ENCODE measurements at places on chromosomes 7 and 10.

GRCh38 chr7:22380333-22380732, 23.4 kb upstream of the RAPGEF5 start:
- H3K27ac ChIP-seq = no peak overlapping the region
- no peaks in the 10 kb centered on the region for H3K4me1 ChIP-seq
- H3K27me3 ChIP-seq = peaks cover 6% of the 10 kb centered on the region
- DNase-seq = no peak
- no peaks in the 10 kb centered on the region for H3K36me3 ChIP-seq

DNA sequence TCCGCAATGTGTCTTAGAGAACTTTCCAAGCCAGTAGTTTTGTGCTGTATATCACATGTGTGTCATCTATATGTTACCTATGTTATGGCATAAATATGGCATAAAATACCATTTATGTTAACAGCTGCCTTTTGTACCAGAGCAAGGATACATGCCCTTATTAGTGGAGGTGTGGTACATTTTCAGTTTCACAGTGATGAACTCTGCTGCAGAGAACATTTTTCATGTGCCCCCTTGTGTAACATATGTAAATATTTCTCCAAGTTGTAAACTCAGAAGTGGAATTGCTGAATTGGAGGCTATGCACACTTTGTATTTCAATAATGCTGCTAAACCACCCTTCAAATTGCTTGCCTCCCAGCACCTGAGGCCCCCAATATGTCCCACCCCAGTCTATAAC, 31.9 kb upstream of the CRHR2 start:
- H3K4me1 ChIP-seq = no peaks in the 10 kb centered on the region
- no peak overlapping the region for H3K4me3 ChIP-seq
- no peaks in the 10 kb centered on the region for H3K36me3 ChIP-seq
- no peak for DNase-seq
- H3K27me3 ChIP-seq = peaks cover 7% of the 10 kb centered on the region

DNA sequence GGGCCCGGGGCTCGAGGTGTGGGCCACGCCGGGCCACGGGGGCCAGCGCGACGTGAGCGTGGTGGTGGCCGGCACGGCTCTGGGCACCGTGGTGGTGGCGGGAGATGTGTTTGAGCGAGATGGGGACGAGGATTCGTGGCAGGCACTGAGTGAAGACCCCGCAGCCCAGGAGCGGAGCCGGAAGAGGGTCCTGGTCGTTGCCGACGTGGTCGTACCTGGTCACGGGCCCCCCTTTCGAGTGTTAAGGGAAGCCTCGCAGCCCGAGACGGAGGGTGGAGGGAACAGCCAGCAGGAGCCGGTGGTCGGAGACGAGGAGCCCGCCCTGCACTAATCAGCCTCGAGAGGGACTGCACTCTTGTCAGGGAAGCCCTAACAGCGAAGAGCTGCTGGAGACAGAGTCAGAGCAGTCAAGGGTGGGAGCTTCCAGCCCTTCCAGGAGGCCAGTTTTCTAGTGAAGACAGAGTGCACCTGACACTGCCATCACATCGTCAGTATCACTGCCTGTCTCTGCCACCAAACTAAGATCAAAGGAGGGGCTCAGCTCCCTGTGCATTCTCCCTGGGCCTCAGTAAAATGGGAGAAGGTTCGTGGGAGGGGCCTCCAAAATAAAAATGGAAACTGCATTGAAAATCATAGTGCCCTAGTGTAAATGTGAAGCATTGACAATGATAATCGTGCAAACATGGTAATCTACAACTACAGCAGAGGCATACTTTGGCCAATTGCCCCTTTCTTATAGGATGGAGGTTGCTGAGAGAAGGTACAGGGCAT, 1.3 kb downstream of the MBLAC1 start:
- no peaks in the 10 kb centered on the region for H3K27me3 ChIP-seq
- peak overlapping the region; percentile 94 for H3K27ac ChIP-seq
- no peak for DNase-seq
- peak overlapping the region; percentile 68 for H3K4me3 ChIP-seq

DNA sequence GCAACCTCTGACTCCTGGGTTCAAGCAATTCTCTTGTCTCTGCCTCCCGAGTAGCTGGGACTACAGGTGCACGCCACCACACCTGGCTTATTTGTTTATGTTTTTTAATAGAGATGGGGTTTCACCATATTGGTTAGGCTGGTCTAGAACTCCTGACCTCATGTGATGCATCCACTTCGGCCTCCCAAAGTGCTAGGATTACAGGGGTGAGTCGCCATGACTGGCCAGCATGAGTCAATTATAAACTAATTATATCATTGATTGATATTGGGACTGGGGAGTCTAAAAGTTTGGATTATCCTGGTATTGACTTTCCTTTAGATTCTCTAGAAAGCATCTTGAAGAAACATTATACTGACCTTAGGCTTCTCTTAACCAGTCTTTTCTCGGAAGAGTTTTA, 73.9 kb upstream of the CCNY start:
- peaks cover 8% of the 10 kb centered on the region for H3K4me1 ChIP-seq
- no peaks in the 10 kb centered on the region for H3K27me3 ChIP-seq
- H3K36me3 ChIP-seq = no peaks in the 10 kb centered on the region
- DNase-seq = peak; percentile 48
- H3K4me3 ChIP-seq = no peak overlapping the region

GRCh38 chr10:90658791-90659190, 199.0 kb downstream of the HTR7 start:
- H3K36me3 ChIP-seq = no peaks in the 10 kb centered on the region
- DNase-seq = no peak
- no peaks in the 10 kb centered on the region for H3K27me3 ChIP-seq

DNA sequence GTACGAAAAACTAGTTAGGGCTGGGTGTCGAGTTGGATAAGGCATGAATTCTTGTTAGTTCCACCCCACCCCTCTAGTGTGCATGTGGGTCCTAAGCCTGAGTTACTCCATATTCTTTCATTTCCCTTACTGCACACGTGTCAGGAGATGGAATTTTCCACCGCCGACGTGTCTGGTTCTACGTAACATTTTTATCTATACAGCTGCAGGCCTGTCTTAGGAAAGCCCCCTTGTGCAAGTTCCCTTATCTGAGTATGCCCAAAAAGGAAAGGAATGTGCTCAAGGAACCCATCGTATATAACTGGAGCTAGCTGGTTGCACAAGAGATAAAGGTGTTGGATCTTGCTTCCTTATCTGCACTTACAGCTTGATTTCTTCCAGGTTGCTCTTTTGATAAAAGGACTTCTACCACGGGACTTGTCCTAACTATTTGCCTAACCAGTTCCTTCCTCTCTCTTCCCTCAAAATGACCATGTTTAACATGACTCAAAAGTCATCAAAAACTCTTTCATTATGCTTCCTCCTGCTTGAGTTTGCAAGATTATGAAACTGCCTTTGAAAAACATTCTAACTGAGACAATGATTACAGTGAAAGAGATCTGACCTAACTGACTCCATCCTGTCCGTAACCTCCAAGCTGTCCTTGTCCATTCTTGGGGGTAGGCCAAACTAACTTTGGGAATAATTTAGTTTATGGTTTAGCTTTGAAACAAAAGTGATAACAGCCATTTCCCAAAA, 181.4 kb downstream of the AKR1D1 start:
- no peak overlapping the region for H3K27ac ChIP-seq
- H3K4me3 ChIP-seq = no peak overlapping the region
- H3K4me1 ChIP-seq = no peaks in the 10 kb centered on the region
- no peaks in the 10 kb centered on the region for H3K27me3 ChIP-seq

GRCh38 chr7:45564485-45564884, 9.7 kb upstream of the ADCY1 start:
- H3K4me3 ChIP-seq = no peak overlapping the region
- H3K4me1 ChIP-seq = no peaks in the 10 kb centered on the region
- DNase-seq = no peak
- peaks cover 32% of the 10 kb centered on the region for H3K27me3 ChIP-seq
- no peak overlapping the region for H3K27ac ChIP-seq
- H3K36me3 ChIP-seq = no peaks in the 10 kb centered on the region

- no peaks in the 10 kb centered on the region for H3K4me1 ChIP-seq
- no peaks in the 10 kb centered on the region for H3K36me3 ChIP-seq
- no peaks in the 10 kb centered on the region for H3K27me3 ChIP-seq
- no peak for DNase-seq
- no peak overlapping the region for H3K4me3 ChIP-seq
Observed at GRCh38 chr10:123564631-123565030, 101.5 kb upstream of the GPR26 start.

GRCh38 chr7:149707448-149707886, 65.9 kb downstream of the ZNF467 start:
- no peak overlapping the region for H3K4me3 ChIP-seq
- H3K27ac ChIP-seq = no peak overlapping the region
- no peaks in the 10 kb centered on the region for H3K4me1 ChIP-seq

GRCh38 chr10:47348138-47348651, at the start of gene RBP3:
RBP3 (plus strand) TSS chr10:47348363; CDS start chr10:47348485, 122 bp downstream.
- no peaks in the 10 kb centered on the region for H3K4me1 ChIP-seq
- no peak within 1 kb of the TSS for H3K4me3 ChIP-seq
- no peaks in the 10 kb centered on the region for H3K36me3 ChIP-seq
- peaks cover 38% of the 10 kb centered on the region for H3K27me3 ChIP-seq
- H3K27ac ChIP-seq = no peak within 1 kb of the TSS

DNA sequence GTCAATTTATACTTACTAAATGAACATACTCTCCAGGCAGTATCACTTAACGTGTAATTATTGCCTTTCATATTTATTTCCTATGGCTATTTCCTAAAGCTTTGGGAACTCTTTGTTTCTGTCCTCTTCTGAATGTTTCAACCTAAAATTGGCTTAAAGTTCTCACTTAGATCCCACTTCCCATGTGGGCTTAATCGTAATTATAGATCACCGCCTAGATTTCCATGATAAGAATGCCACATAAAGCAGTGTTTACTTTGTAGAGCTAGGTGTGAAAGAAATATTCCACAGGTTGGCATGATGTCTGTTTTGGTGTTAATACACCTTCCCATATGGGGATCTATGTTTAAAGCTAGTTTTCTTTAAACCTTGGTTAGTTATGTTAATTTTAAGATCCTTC, 1.5 kb downstream of the HDAC9 start:
- DNase-seq = no peak
- H3K27ac ChIP-seq = no peak overlapping the region
- H3K27me3 ChIP-seq = no peaks in the 10 kb centered on the region
- no peaks in the 10 kb centered on the region for H3K4me1 ChIP-seq
- H3K36me3 ChIP-seq = no peaks in the 10 kb centered on the region
- no peak overlapping the region for H3K4me3 ChIP-seq

DNA sequence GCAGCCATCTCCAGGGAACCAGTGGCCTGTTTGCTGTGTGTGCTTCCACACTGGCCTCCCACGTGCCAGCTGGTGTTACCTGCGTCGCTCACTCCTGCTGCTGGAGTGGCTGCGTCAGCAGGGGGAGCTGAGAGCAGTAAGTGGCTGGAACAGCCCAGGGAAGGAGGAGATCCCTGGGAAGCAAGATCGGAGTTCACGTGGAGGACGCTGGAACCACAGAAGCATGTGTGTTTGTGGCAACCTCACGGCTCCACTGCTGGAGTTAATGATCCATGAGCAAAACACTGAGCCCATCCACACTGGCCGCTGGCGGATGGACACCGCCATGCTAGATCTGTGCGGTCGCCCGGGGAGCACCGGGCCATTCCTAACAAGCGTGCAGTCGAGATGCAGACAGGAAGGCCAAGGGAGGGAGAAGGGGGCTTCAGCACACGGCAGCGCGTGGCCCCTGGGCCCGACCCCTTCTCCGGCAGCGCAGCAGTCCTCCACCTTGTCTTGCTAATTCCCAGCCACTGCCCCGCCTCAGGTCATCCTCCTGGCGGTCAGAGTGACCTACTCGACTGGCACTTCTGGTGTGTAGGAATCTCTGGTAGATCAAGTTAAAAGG, 68.5 kb upstream of the EEPD1 start:
- H3K4me1 ChIP-seq = no peaks in the 10 kb centered on the region
- DNase-seq = peak; percentile 41
- H3K27ac ChIP-seq = no peak overlapping the region
- H3K36me3 ChIP-seq = no peaks in the 10 kb centered on the region

- peaks cover 11% of the 10 kb centered on the region for H3K27me3 ChIP-seq
- no peak overlapping the region for H3K27ac ChIP-seq
- no peaks in the 10 kb centered on the region for H3K4me1 ChIP-seq
- H3K4me3 ChIP-seq = no peak overlapping the region
- DNase-seq = no peak
Observed at GRCh38 chr7:100975371-100975821, 6.0 kb downstream of the MUC12 start.

- H3K4me3 ChIP-seq = no peak overlapping the region
- peaks cover 14% of the 10 kb centered on the region for H3K4me1 ChIP-seq
- no peaks in the 10 kb centered on the region for H3K36me3 ChIP-seq
- peak; percentile 59 for DNase-seq
Observed at GRCh38 chr7:103573479-103574058, 127.6 kb upstream of the SLC26A5 start.

DNA sequence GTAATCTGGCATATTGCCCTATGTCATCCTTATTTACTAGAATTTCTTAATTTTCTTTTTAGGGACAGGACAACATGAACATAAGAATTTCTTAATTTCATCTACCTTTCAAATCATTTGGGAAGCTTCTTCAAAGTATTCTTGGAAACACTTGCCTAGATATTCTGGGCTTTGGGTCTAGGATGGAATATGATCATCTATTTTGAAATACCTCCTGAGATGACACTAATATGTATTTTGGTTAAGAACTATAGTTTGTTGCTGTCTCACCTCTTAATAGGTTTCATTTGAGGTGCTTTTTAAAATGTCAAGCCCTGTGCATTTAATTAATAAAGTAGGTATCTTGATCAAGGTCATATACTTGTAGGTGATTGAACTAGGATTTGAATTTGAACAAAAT, 49.1 kb downstream of the SEPTIN7 start:
- no peak for DNase-seq
- H3K36me3 ChIP-seq = peaks cover 15% of the 10 kb centered on the region
- H3K27ac ChIP-seq = no peak overlapping the region
- no peaks in the 10 kb centered on the region for H3K27me3 ChIP-seq
- no peak overlapping the region for H3K4me3 ChIP-seq

DNA sequence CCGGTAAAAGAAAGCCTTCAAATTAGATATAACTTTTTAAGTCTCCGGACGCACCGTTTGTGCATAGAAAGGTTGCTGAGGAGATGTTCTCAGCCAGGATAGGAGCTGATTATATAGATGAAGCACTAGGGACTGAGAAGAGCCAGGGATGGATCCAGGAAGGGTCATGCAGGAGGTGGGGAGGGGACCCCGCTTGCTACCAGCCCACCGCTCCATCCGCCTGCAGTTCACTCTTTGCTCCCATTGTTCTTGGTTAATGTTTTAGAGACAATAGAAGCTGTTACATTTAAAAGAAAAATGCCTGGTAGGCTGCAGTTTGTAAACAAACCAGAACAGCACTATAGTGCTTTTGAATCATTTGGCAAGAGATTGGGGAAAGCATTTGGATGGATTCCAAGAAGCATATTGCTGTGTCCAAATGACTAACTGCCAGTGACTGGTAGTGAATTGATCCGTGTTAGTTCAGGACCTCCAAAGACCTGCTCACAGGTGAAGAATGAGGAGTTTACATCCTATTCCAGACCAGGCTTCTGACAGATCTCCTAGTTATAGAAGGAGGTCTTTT, 175.9 kb upstream of the TAC1 start:
- H3K4me1 ChIP-seq = no peaks in the 10 kb centered on the region
- no peak overlapping the region for H3K27ac ChIP-seq
- H3K27me3 ChIP-seq = no peaks in the 10 kb centered on the region
- no peak for DNase-seq
- H3K4me3 ChIP-seq = no peak overlapping the region

- no peak overlapping the region for H3K4me3 ChIP-seq
- no peaks in the 10 kb centered on the region for H3K36me3 ChIP-seq
Observed at GRCh38 chr7:157849341-157849596, 512.5 kb downstream of the DNAJB6 start.

GRCh38 chr10:76175533-76176165, 744.2 kb downstream of the LRMDA start:
- H3K36me3 ChIP-seq = no peaks in the 10 kb centered on the region
- peaks cover 8% of the 10 kb centered on the region for H3K27me3 ChIP-seq
- no peak for DNase-seq
- no peak overlapping the region for H3K27ac ChIP-seq

Data from IMR-90 (cell line).